NCI-H2081 treated with DMSO at 0.1 percent for 48 hours (cell line): ENCODE measurements at places on chromosomes 7 and 10.

GRCh38 chr7:103660455-103661371 is 214.7 kb upstream of the SLC26A5 start:
- DNase-seq: no peak

DNA sequence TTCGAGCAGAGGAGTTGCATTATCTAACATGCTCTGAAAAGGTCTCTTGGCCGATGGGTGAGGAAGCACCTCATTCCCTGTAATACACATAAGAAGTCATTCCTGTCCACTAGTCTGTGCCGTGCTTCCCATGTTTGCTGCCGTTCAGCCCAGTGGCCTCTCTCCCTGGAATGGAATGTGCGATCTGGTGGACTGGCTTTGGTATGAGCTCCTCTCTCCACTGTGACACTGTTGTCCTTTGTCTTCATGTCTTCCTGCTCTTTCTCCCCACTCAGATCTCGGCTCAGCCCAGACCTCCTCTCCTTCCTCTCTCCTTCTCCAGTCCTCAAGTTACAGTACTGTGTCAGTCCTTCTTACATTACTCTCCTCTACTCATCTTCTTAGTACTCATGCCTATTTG is 192.8 kb upstream of the KLF6 start:
- no peak for DNase-seq

DNA sequence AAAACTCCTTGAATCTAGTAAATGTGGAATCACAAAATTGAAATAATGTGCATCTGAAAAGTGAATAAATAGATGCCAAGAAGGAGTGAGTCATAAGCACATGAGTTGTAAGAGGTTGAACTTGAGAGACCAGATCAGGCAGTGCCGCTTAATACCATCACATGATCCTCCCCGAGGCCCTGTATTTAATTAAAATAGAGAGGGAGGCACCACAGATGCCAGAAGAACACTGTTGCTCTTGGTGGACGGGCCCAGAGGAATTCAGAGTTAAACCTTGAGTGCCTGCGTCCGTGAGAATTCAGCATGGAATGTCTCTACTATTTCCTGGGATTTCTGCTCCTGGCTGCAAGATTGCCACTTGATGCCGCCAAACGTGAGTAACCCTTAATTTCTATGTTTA is at the start of gene GPNMB:
GPNMB (plus strand) TSS at position 221 of the 400 bp plus-strand sequence; CDS start at position 304, 83 bp downstream.
- DNase-seq: no peak

- no peak for DNase-seq
Observed at GRCh38 chr7:116686812-116687419, 14.9 kb downstream of the MET start.

DNA sequence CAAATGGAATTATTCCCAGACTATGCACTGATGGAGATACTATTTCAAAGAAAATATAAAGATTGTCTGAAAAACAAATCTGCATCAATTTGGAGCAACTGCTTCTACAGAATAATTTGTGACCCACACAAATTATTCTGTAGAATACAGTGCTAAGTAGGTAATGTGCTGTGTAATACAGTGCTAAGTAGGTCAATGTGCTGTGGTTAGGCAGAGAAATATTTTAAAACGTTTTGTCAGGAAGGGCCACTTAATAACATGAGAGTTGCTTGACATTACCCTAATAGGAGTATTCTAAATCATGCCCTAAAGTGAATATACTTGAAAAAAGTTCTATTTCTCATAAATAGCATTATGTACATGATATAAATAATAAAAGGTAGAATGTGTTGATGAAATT is 116.5 kb upstream of the KCND2 start:
- no peak for DNase-seq

GRCh38 chr7:85204496-85204895 is 17.6 kb upstream of the SEMA3D start:
- no peak for DNase-seq

DNA sequence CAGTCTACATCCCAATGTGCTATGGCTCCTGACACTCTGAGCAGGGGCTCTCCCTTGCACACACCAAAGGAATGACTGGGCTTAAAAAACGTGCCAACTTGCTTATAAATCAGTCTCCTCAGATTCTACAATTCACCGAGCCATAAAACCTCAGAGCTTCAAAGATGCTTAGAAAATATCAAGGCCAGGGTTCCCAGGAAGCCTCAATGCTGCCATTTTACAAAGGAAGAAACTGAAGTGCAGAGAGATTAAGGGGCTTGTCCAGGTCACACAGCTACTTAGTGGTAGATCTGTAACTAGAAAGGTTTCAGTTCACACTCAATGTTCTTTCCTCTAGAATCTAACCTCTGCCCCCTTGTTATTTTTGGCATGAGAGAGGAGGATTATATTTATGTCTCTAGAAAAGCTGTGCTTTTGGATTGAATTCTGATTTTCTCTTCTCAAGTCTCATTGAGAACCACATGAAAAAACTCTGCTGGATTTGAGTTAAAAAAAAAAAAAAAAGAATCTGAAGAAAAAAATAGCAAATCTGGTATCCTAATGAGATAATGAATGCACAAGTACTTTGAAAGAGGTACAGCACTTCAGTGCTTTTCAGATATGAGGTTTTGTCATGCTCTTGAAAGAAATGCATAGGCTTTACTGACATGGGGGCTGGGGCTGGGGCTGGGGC is 22.3 kb upstream of the TSPAN33 start:
- DNase-seq: no peak

DNA sequence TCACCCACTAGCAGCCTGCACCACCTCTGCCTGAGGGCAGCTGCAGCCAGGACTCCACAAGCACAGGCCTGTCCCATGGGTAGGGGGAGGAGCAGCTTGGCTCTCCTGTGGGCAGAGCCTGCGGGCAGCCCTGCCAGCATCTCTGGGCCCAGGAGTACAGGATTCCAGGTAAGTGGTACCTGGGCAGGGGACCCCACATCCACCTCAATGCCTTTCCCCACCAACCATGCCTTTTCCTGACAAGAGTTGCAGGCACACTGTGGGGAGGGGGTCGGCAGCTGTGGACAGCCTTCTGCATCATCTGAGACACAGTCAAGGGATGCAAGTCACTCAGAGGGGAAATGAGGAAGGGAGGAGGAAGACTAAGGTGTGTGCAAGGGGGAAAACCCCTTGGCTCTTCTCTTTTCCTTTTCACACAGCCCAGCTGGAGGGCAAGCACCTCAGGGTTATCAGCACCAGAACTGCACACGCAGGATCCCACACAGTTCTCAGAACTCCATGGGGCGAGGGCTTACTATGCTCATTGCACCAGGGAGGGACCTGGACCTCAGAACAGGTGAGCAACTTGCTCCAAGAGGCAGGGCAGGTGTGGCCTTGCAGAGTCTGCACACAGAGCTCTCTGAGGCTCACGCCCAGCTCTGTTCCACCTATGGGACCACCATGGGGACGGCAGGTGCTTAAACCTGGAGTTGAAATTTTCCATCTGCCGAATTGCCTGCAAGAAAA is 16.5 kb upstream of the ANTXRL start:
- DNase-seq: no peak

GRCh38 chr10:89147256-89147655 is 59.9 kb downstream of the CH25H start:
- DNase-seq: no peak

DNA sequence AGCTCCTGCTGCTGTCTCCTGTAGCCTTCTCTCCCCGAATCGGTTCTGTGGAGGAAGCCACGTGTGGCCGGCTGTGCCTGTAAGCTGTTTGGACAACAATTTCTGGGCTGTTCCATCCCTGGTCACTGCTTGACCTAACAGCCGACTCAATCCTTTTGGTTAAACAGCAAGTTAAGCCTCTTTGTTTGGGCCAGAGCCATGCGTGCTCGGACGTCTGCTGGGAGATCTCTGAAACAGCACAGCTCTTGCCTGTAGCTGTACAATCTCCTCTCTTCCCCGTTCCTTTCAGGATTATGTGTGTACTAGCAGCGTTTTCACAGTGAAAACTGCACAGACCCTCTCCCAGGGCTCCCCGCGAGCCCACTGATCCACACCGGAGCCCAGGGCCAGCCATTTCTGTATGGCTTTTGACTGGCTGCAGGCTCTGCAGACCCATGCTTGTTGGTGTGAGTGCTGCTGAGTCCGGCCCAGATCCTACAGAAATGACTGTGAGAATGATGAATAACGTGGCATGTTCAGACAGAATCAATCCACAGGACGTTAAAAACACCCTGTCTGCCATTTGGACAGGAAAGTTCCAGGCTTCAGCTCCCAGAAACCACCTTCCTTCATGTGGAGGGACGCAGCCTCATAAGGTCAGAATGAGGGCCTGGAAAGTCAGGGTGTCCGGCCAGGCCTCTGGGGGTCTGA is 428.6 kb upstream of the ADARB2 start:
- DNase-seq: no peak

DNA sequence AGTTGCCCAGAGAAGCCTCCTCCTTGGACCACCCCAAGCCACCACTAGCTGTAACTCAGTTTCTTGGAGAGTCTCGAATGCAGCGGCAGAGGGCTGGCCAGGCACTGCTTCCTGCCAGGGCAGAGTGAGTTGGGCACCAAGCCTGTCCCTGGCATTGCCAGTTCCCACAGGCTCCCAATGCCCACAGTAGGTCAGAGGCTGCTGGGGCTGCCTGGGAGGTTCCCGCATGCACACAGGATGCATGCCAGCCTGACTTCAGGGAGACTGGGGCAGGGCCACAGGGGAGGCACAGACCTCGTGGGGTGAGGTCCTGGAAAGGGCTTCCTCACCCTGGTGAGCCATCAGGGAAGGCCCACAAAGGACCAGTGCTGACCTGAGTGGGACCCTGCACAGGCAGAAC is 152.8 kb downstream of the ZNF248 start:
- no peak for DNase-seq
